ENCODE measurements at places on chromosomes 4 and X.

DNA sequence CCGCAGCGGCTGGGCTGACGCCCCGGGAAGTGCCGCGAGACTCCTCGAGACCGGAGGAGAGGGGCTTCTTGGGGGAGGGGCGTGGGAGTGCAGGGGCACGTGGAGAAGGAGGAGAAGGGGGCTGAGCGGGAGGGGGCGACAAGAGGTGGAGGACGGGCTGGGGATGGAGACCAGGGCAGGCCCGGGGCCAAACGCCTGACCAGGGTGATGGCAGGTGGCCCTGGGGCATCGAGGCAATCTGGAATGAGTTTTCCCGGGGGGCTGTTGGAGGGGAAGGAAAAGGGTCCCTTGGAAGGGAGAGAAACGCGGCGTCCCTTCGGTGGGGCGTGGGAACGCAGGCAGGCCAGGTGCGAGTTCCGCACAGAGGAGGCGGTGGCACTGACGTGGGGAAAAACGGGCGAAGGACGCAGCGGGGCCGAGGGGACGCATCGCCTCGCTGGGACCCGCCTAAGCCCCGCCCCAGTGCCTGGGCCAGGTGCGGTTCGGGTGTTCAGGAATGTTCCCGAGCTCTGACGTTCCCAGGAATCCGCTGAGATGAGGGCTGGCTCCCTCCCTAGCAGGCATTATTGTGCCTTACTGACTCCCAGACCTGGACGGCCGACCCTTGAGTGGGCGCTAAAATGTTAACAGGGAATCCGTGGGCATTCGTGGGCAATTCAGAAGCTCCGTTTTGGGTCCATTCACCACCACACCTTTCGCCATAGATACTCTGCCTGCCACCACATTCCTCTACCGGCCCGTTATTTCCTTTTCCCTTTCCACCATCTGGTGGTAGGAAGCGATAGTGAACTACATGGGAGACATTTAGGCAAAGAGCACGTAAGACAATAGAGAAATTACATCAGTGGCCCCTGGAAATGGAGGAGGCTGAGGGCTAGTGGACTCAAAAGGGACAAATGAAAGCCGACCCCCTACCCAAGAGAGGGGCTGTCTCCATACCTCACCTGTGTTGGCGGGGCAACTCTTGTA lies 795 bp upstream of the SH3KBP1 start:
- no peak for DNase-seq

DNA sequence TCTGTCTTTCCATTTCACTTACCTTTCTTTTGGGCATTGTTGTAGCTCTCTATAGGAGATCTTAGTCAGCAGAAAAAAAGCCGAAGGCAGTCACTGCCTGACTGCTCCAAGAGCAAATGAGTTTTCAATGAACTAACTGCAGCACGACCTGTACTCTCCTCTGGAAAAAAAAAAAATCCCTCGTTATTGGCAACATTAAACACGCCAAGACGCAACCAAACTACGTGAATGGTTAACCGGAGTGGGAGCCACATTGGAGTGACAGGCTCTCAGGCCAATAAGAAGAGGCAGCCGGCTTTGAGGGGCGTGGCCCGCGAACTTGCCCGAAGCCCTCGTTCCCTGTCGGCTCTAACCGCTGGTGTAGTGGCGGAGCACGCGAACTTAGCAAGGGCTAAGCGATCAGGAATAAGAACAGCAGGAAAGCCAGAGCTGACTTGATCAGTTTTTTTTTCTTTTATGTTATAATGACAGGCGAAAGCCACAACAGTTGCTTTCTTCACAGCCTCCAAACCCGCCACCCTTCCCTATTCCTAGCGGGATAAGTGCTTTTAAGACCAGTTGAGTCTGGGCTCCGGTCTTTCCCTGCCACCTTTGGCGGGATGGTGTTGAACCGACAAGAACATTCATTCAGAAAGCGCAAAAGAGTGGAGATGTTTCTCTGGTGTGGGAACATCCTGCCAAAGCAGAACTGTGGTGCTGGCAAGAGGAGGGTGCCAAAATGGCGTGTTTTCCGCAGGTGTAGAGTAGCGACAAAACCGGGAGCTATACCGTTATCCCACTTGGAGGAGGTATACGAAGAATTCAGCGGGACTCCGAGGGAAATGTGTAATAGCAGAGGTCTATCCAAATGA lies 80.0 kb downstream of the HMGN5 start:
- peak; percentile 93 for DNase-seq

DNA sequence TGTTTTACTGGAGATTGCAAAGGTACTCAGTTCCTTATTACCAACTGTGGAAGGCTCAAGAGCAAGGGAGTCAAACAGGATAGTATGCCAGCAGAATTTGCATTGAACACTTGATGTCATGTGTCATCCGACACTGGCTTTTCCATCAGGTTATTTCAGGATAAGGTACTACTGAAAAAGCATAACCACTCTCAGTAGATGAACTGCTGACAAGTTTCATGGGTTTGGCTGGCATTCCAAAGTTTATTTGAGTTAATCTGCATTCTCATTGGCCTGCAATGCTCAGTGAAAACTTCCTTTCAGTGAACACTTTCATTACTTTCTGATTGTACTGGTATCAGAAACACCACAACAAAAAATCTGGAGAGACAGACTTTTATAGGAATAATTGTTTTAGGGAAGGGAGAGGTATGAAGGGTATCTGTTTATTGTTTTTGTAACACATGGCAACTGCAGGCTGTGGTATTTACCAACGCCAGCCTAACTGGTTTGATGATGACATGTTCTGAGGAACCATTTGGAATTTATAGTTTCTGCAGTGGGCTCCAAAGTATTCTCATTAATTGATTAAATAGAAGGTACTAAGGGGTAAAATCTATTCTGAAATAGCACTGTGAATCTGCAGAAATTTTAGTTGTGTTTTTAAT lies 345.7 kb upstream of the NR3C2 start:
- no peak for DNase-seq

DNA sequence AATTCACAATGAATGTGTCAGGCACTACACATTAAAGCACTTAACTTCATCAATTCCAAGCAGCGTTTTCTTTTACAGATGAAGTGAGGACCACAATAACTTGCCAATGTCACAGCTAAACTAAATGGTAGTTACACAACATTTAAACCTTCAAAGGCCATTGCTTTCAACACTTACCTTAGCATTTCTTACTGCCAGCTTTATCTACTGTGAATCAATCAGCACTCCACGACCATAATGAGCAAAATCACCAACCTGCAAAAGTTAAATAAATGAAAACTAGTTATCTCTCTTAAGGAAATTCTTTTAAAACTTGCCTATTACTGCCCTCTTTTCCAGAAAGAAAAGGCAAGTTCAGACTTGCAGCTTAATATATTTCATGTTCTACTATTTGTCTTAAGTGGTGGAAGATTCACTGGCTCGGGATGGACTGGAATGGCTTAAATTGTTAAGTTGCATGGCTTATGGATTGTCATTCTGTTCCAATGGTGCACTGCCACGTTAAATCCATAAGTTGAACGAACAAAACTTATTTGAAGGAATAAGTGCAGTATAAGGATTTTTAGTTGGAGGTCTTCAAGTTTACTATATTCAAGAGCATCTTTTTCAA lies 8.3 kb downstream of the RBMX start:
- DNase-seq, result no peak

GRCh38 chrX:111180750-111181240 lies 84.8 kb downstream of the PAK3 start:
- no peak for DNase-seq
